ENCODE measurements at places on chromosomes 7 and 10.
A peak's percentile ranks its signal among the peaks of the same experiment; 100 is the strongest.

DNA sequence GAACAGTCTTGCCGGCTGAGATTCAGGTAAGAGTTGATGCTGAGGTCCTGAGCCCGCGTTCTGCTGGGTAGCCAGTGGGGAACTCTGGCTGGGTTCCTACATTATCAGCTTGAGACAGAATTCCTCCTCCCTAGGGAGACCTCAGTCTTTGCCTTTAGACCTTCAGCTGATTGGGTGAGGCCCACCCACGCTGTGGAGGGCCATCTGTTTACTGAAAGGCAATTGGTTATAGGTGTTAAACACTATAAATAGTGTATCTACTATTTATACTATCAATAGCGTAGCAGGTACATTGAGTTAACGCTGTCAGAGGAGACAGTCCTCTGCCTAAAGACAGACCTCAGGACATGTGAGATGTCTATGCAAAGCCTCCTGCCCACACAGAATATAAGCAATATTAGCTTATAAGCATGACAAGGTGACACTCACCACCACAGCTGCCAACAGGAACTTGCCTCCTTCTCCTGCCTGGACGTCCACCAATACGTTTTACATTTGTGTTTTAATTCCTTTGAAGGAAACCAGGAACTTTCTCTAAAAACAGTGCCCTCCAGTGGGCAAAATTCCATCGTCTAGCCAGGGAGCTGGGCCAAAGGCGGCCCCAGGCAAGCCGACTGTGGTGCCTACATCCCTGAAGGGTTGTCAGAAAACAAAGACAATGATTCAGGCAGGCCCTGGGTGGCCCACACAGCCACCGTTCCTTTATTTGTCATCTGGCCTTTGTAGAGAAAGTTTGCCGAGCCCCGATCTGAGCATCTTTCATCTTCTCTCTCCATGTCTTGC, 58.8 kb downstream of the INSIG1 start:
- DNase-seq, result no peak

- no peak for DNase-seq
These were observed 198.6 kb upstream of the FRMD4A start for GRCh38 chr10:14529351-14529750.

DNA sequence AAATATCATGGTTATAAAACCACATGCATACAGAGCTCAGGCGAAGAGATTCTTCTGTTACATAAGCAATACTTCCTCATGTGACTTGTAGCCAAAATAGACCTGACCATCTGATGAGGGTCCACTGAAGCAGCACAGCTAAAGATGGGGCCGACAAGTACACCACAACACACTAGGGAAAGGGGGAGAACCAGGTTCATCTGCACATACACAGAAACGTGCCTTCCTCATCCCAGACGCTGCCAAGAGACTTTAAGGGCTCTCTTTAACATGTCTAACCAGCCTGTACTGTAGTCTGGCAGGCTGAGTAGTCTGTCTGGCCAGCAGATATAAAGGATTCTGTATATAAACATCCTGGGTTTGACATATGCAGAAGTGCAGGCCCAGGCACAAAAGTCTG, 30.3 kb downstream of the ERCC6 start:
- DNase-seq, result no peak

GRCh38 chr10:107540981-107541380, 376.5 kb upstream of the SORCS1 start:
- no peak for DNase-seq

DNA sequence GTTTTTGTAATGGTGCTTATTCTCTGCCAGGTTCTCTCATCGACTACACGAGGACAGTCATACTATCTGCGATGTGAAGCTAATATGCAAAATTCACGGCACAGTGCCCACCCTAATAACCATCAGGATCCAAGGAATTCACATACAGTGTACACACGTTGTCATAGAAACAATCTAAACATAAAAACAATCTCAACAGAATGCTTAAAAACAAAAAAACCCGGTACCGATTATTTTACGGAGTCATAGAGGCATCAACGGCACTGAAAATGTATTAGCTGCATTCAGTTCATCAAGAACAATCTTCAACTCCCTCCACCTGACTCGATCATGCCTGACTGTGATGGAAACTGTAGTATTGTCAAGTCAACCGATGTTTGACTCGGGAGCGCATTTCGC, 628 bp downstream of the MRPS33 start:
- DNase-seq, result no peak

DNA sequence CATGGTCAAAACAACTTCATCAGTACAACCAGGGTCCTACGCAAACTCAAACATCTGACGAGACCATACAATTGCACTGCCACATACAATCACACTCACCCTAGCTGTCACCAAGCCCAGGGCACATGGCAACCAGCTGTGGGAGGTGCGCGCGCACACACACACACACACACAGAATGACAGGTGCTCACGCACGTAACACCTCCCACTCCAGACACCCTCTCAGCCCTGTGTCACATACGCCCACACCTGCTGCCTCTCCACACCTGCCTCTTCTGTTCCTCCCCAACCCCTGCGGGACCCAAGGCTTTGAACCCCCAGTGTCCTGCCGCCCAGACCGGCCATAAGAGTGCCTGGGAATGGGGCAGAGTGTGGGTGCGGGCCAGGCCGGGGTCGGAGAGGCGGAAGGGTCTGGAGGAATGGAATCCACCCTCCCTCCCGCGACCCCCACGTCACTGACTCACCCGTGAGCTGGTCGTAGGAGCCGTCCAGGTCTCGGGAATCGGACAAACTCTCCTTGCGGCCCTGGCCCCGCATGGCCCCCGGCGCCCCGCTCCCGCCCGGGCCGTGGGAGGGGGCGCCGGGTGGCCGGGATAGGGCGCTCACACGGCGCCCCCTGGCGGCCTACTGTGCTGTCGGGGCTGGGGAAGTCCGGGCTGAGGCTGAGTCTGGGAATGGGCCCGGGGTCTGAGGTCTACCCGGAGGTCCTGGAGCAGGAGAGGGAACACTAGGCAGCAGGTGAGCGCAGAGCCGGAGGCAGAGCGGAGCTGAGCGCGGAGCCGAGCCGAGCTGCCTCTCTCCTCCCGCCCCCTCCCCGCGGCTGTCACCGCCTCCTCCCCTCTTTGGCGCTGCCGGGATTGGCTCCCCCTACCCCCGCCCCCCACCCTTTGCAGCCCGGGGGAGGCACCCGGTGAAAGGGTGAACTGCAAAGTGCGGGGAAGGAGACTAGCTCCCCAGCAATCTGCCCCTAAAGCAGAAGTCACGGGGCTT, at the start of gene KCNIP2:
Gene KCNIP2 (minus strand): TSS at position 769 of the 990 bp plus-strand sequence. CDS start 232 bp downstream, at position 537.
- DNase-seq, result peak; percentile 89

DNA sequence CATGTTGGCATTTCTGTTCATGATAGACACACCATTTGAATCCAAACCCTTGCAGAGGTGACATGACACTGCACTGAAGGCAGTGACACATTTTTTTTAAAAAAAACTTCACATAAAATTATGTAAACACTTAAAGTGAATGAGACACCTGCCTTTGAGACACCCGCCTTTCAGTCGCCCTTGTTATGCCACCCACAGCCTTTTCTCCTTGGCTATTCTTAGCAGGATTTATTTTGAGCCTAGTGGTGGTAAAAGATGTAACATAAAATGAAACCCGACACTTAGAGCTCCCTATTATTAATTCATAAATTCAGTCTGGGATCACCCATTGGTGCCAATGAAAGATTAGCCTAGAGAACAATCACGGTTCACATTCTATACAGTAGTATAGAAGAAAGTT, 161.3 kb downstream of the DYNC1I1 start:
- DNase-seq, result no peak

DNA sequence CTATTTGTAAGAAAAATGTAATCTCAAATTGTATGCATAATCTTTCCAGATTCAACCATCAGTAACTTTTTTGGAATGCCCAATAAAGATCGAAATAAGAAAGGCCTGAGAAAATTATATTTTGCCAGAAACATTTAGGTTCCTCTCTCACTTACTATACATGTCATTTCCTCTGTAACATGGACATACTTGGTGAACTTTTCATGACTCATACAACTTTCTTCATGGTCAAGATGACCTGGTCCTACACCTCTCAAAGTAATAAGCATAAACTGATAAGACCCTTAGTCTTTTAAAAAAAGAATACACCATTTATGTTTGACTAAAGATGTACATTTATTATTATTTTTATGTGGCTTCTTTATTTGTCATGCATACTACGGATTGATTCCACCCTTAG, 125.3 kb downstream of the REEP3 start:
- peak; percentile 39 for DNase-seq

- DNase-seq, result peak; percentile 93
These were observed at the start of gene VKORC1L1 for GRCh38 chr7:65872776-65873581. VKORC1L1 (plus strand) TSS chr7:65873074; CDS start chr7:65873372, 298 bp downstream.

DNA sequence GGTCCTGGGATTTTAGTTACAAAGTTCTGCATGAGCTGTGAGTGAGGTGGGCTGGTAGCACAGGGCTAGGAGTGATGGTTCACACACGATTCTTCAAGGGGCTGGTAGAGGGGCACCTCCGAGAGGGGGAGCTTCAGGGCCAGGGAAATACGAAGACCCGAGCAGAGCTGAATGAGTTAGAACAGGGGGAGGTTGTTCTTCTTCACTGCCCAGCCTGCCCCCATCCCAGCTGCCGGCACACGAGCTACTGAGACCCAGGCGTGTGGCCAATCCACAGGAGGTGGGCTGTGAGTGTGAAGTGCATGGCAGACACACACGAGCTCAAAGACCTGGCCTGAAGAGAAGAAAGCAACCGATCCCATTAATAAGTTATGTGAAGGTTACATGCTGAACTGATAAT, 256.2 kb upstream of the ZNF32 start:
- no peak for DNase-seq

- DNase-seq, result no peak
These were observed 14.4 kb downstream of the NAMPT start for GRCh38 chr7:106270122-106270977.

DNA sequence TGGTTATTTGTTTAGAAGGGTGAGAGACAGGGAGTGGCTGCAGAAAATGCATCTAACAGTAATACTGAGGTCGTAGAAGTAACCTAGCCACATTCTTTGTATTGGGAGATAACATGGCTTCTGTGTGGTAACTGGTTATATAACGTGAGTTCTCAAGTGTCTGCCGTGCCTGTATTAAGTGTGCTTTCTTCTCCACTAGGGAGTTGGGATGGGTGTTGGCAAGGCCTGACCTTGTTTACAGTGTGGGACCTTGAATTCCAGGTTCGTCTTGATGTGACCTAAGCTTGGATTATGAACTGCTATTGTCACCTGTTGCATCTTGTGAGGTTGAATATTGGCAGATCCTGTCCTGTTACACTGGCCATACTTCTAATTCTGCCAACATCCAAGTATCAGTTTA, 145.3 kb upstream of the NAMPT start:
- no peak for DNase-seq

DNA sequence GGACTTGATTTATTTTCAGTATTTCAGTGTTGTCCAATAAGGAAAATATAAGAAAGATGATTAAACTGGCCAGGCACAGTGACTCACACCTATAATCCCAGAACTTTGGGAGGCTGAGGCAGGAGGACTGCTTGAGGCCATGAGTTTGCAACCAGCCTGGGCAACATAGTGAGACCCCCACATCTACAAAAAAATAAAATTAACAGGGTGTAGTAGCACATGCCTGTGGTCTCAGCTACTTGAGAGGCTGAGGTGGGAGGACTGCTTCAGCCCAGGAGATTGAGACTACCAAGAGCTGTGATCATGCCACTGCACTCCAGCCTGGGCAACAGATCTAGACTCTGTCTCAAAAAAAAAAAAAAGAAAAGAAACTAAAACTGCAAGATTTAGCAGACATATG, 138.0 kb downstream of the PARD3 start:
- DNase-seq, result no peak

DNA sequence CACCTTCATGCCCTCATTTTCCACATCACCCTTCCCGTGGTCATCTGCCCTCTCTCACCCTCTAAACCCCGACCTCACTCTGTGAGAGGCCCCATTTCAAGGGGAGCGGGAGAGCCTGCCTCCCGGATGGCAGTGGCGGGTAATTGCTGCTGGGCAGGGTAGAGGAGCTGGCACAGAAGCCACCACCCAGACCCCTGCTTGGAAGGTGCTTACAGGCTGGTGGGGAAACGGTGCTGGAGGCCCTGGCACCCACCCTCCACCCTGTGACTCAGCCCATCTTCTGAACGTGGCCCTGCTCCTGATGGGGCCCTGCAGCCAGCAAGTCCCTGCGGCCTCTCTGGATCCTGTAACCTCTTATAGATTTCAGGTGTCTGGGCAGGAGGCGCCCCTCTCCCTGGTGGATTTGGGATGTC, 10.6 kb upstream of the PWWP2B start:
- no peak for DNase-seq

GRCh38 chr10:89303161-89303560, 1.3 kb downstream of the IFIT2 start:
- DNase-seq, result no peak

DNA sequence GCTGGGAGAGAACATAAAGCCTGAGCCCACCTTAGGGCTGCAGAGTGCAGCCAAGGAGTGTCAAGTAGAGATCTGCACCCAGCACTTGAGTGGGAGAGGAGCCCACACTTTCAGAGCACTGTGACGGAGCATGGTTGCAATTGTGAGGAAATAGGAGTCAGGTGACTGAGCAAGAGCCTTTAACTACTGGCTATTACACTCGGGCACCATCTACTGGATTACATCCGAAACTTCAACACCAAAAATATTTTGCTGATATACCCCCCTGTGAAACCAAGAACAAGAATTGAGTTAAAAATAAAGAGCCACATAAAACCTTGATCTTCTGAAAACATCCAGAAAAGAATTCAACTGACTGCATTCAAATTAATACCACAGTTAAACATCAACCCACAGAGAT, 657.9 kb downstream of the NXPH1 start:
- DNase-seq, result no peak

GRCh38 chr7:155506854-155507337, 39.5 kb downstream of the CNPY1 start:
- DNase-seq, result no peak

DNA sequence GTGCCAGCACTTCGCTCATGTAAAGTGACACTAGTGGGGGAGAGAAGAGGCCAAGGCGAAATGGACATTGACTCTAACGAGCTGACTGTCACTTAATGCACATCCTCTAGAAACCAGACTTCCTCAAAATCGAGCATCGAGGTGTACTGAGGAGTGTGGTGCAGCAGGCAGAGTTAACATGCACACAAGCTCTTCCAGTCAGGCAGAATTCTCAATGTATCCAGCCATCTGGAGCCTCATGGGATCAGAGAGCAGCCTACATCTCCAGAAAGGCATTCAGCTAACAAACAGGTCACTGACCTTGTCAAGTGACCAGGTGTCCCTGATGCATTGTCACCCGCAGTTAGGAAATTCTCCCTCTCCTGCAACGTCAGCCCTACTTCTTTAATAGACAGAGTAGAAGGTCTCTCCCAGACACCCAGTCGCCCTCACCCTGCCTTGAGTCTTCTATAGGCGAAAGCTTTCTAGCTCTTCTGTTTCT, 259.8 kb upstream of the AOAH start:
- no peak for DNase-seq
